ENCODE measurements at places on chromosomes 7 and 10. TPM values are rescaled to one million over a fixed set of nuclear protein-coding genes. Genes with fewer than 3 reads are reported as not detected.

DNA sequence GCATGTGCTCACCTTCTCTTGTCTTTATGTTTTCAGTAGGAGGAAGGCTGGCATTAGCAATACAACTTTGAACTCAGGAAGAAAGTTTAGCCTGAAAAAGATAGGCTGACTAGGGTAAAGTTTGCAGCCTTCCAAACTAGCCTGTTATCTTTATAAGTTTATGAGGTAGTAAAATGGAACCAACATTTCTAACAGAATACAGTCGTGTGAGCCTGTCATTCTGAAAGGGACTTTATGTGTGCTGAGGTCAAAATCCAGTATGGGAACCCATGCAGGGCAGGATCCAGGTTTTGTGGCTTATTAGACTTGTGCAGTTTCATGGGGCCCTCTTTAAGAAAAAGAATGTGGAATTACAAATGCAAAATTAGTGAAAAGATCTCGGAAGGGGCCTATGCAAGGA is 201.0 kb upstream of the PRPS1L1 start:
- DNase-seq = no peak

DNA sequence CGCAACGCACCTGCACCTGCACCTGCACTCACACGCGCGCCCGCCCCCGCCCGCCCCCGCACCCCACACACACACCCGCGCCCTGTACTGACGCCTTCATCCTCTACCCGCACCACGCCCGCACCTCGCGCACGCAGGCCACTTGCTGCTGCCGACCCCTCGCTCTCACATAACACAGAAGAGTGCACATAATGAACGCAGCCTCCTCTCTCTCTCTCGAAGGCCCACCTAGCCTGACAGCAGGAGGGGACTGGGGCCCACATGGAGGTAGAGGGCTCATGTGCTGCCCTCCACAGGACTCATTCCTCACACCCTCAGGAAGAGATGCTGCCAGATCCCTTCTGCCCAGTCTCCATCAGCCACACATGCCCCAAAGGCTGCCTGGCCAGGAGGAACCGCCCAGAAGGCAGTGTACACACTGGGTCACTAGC is 432 bp upstream of the CAMK2B start:
- DNase-seq = peak; percentile 62

MCMBP gene
- 51.2 TPM for total RNA-seq

FZD8 gene
- total RNA-seq = 12.4 TPM

GRCh38 chr7:158394936-158395335 is 192.7 kb downstream of the PTPRN2 start:
- DNase-seq = no peak

GOT1 gene
- 37.4 TPM for total RNA-seq

DNA sequence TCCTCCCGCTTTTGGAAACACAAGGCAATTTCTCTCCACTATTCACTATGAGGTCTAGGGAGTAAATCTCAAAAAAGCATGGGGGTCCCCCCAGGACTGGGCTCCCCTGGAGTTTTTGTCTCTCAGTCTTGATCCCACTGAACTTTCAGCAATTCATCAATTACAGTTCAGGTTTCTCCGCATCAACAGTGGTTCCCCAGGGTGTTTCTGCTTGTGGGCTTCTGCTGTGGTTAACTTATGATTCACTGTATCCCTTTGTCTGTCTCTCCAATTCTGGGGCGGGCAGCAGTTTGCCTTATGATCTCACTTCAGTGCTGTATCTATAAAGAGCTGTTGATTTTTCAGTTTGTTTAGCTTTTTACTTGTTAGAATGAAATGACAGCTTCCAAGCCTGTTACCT is 142.6 kb upstream of the CDC14C start:
- no peak for DNase-seq

GRCh38 chr10:93235686-93236085 is 162.0 kb downstream of the CYP26A1 start:
- DNase-seq = no peak

GRCh38 chr7:156092307-156092706 is 280.0 kb upstream of the SHH start:
- no peak for DNase-seq
